Activated naive CD8-positive, alpha-beta T cell treated with anti-CD3 and anti-CD28 coated beads, Interleukin-2, amount 10 ng/mL, durations not matched to agents 7 days and 5 days (primary cell): ENCODE measurements at places on chromosomes 12 and 14. TPM values are rescaled to one million over a fixed set of nuclear protein-coding genes. Genes with fewer than 3 reads are reported as not detected.

- no peak overlapping the region for H3K4me3 ChIP-seq
- no peak for DNase-seq
- no peaks in the 10 kb centered on the region for H3K4me1 ChIP-seq
- peaks cover 4% of the 10 kb centered on the region for H3K36me3 ChIP-seq
- no peaks in the 10 kb centered on the region for H3K27me3 ChIP-seq
- H3K27ac ChIP-seq = no peak overlapping the region
These were observed 400.3 kb downstream of the ZFP36L1 start for GRCh38 chr14:68392393-68393141.

GRCh38 chr14:37172024-37172869, at the start of gene SLC25A21:
Gene SLC25A21 (minus strand): TSS chr14:37172606.
- no peak within 1 kb of the TSS for H3K27ac ChIP-seq
- H3K36me3 ChIP-seq = no peaks in the 10 kb centered on the region
- peak; percentile 28 for DNase-seq
- peak within 1 kb of the TSS; percentile 32 for H3K4me3 ChIP-seq
- H3K4me1 ChIP-seq = no peaks in the 10 kb centered on the region

DNA sequence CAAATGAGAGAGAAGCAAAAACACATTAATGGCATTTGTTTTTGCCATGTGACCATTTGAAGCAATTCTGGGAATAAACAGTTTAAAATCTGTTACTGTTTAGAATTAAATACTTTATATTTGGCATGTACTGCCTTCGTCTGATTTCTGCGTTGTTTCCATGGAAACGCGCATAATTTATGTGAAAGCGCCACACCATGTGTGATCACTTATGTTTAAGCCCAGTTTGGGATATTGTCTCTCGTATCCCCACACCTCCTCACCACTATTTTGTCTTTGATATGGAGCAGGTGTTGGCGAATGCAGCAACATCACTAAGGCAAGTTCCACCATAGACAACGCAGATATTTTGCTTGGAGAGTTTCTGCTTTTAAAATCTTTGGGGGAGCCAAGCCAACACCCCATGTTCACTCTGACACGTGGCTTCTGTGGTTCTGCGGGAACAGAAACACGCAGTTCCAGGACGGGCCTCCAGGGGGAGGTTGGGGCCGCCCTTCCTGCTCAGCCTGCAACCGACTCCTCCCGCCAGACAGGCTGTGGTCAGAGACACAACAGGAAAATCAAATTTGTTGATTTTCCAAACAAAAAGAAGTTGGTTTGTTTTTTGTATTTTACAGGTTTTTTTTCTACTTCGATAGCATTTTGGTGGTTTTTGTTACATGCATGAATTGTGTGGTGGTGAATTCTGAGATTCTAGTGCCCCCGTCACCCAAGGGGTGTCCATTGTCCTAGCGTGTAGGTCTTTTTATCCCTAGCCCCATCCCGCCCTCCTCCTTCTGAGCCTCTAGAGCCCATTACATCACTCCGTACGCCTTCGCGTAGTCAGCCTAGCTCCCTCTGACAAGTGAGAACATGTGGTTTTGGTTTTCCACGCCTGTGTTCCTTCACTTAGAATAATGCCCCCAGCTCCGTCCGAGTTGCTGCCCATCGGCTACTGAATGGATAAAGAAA, 101.9 kb upstream of the SFSWAP start:
- peak; percentile 71 for DNase-seq
- H3K4me1 ChIP-seq = peaks cover 43% of the 10 kb centered on the region
- peaks cover 2% of the 10 kb centered on the region for H3K27me3 ChIP-seq

GRCh38 chr12:70364695-70365397, 1.2 kb upstream of the KCNMB4 start:
- peak overlapping the region; percentile 75 for H3K4me3 ChIP-seq
- no peaks in the 10 kb centered on the region for H3K36me3 ChIP-seq
- H3K27ac ChIP-seq = no peak overlapping the region
- H3K27me3 ChIP-seq = peaks cover 41% of the 10 kb centered on the region
- peaks cover 10% of the 10 kb centered on the region for H3K4me1 ChIP-seq

DNA sequence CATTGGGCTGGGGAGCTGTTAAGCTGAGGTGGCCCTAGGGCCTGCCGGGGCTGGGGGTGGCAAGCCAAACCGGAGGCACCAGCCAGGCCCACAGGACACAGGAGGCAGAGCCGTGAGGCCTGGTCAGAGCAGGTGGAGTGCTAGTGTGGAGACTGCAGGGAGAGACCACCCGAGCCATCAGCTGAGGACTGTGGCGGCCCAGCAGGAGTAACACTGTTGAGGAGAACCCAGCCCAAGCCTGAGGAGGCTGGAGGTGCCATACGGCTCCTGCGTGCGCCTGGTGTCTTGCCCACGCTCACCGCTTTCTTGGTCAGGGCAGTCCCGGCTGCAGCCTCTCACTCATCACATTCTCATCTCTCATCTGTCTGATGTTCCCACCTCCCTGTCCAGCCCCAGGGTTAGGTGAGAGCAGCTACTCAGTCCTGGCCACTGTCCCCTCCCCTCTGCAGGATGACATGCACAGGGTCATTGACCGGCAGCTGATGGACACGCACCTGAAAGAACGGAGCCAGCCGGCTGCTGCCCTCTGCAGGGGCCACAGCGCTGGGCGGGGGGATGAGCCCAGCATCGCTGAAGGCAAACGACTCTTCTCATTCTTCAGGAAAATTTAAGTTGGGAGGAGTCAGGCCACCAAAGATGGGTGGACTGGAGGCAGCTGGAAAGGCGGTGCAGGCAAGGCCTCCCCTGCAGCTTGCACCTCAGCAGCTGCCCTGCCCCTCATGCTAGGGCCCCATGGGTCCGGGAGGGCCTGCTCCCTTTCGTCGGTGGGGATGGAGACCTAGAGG, 23.8 kb downstream of the RAB35 start:
- H3K36me3 ChIP-seq = peaks cover 12% of the 10 kb centered on the region
- H3K4me3 ChIP-seq = no peak overlapping the region
- no peak for DNase-seq
- no peak overlapping the region for H3K27ac ChIP-seq
- H3K27me3 ChIP-seq = no peaks in the 10 kb centered on the region
- H3K4me1 ChIP-seq = peaks cover 10% of the 10 kb centered on the region

DNA sequence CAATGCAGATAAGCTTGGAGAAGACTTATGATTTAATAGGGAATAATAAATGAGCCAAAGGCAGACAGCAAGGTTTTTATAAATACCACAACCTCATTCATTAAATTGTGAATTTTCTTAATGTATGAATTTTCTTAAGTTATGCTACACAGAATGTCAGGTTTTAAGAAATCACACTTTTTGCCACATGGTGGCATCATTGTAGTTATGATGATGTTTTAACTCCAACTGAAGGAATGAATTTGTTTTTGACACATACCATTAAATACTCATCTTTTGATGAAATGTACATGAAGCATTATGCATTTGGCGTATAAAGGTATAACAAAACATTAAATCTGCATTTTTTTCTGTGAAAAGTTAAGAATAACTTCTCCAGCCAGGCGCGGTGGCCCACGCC, 524.1 kb upstream of the FBXO33 start:
- no peak for DNase-seq
- H3K27ac ChIP-seq = no peak overlapping the region
- H3K4me3 ChIP-seq = no peak overlapping the region
- no peaks in the 10 kb centered on the region for H3K4me1 ChIP-seq
- H3K36me3 ChIP-seq = no peaks in the 10 kb centered on the region
- H3K27me3 ChIP-seq = no peaks in the 10 kb centered on the region

- H3K27ac ChIP-seq = no peak overlapping the region
- H3K27me3 ChIP-seq = peaks cover 37% of the 10 kb centered on the region
- no peak overlapping the region for H3K4me3 ChIP-seq
- no peak for DNase-seq
- peaks cover 3% of the 10 kb centered on the region for H3K4me1 ChIP-seq
These were observed 16.7 kb upstream of the CRY1 start for GRCh38 chr12:107109726-107110719.

- no peaks in the 10 kb centered on the region for H3K4me1 ChIP-seq
- H3K4me3 ChIP-seq = no peak overlapping the region
- H3K27ac ChIP-seq = no peak overlapping the region
- DNase-seq = no peak
- no peaks in the 10 kb centered on the region for H3K36me3 ChIP-seq
- no peaks in the 10 kb centered on the region for H3K27me3 ChIP-seq
These were observed 207.2 kb downstream of the AACS start for GRCh38 chr12:125272383-125272933.

GRCh38 chr12:55039395-55040354, 19.9 kb downstream of the NEUROD4 start:
- DNase-seq = no peak
- peak overlapping the region; percentile 18 for H3K27ac ChIP-seq
- no peak overlapping the region for H3K4me3 ChIP-seq
- peaks cover 8% of the 10 kb centered on the region for H3K27me3 ChIP-seq
- peaks cover 23% of the 10 kb centered on the region for H3K4me1 ChIP-seq

DNA sequence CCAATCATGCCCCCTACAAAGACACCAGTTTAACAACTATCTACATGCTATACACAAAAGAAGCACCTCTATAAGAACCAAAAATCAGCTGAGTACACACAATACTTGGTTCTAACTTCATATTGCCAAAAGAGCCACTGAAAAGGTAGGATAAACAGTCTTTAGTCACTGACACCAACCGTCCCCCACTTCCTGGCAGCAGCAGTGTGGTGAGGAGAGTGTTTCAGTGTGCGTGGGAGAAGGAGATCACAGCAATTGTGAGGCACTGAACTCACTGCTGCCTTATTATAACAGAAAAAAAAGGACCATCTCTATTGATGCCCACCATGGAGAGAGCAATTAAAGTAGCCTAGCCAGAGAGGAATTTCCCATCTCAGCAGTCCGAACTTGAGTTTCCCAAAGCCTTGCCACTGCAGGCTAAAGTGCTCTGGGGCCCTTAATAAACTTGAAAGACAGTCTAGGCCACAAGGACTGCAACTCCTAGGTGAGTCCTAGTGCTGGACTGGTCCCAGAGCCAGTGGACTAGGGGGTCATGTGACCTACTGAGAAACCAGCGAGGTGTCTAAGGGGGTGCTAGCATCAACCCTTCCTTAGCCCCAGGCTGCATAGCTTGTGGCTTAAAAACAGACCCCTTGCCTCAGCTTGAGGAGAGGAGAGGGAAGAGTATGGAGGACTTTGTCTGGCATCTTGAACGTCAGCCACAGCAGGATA, 37.1 kb upstream of the LMNTD1 start:
- peak overlapping the region; percentile 83 for H3K27ac ChIP-seq
- H3K27me3 ChIP-seq = no peaks in the 10 kb centered on the region
- H3K4me1 ChIP-seq = peaks cover 25% of the 10 kb centered on the region
- peaks cover 34% of the 10 kb centered on the region for H3K36me3 ChIP-seq
- DNase-seq = peak; percentile 47

- no peak for DNase-seq
- H3K36me3 ChIP-seq = peaks cover 1% of the 10 kb centered on the region
- H3K27me3 ChIP-seq = peaks cover 2% of the 10 kb centered on the region
- H3K4me1 ChIP-seq = peaks cover 5% of the 10 kb centered on the region
- H3K4me3 ChIP-seq = no peak overlapping the region
These were observed 31.2 kb upstream of the MED13L start for GRCh38 chr12:116308647-116309046.

GRCh38 chr14:59313144-59313651, 124.7 kb downstream of the DAAM1 start:
- no peak for DNase-seq
- peaks cover 4% of the 10 kb centered on the region for H3K4me1 ChIP-seq
- H3K27me3 ChIP-seq = no peaks in the 10 kb centered on the region

- H3K36me3 ChIP-seq = no peaks in the 10 kb centered on the region
- no peaks in the 10 kb centered on the region for H3K4me1 ChIP-seq
- H3K27ac ChIP-seq = no peak overlapping the region
- H3K27me3 ChIP-seq = peaks cover 39% of the 10 kb centered on the region
- no peak for DNase-seq
- H3K4me3 ChIP-seq = no peak overlapping the region
These were observed 34.7 kb downstream of the COX8C start for GRCh38 chr14:93381644-93382043.

GRCh38 chr12:116919247-116919661, 8.5 kb downstream of the FBXW8 start:
- peaks cover 61% of the 10 kb centered on the region for H3K4me1 ChIP-seq
- H3K27me3 ChIP-seq = no peaks in the 10 kb centered on the region
- H3K4me3 ChIP-seq = no peak overlapping the region
- peaks cover 28% of the 10 kb centered on the region for H3K36me3 ChIP-seq

The SERPINA10 gene
- total RNA-seq = not detected

The TULP3 gene
- 8.1 TPM for total RNA-seq

The PCED1B gene
- total RNA-seq = 102 TPM

The KRT6C gene
- not detected for total RNA-seq

The CLEC4D gene
- not detected for total RNA-seq

The HAL gene
- total RNA-seq = 0.14 TPM
